ENCODE measurements at places on chromosomes 11 and 22.
A peak's percentile ranks its signal among the peaks of the same experiment; 100 is the strongest.

GRCh38 chr11:74102321-74102720 lies 68.5 kb downstream of the C2CD3 start:
- DNase-seq: no peak

- DNase-seq: no peak
Observed at GRCh38 chr22:30080805-30081204, 541 bp downstream of the HORMAD2 start.

DNA sequence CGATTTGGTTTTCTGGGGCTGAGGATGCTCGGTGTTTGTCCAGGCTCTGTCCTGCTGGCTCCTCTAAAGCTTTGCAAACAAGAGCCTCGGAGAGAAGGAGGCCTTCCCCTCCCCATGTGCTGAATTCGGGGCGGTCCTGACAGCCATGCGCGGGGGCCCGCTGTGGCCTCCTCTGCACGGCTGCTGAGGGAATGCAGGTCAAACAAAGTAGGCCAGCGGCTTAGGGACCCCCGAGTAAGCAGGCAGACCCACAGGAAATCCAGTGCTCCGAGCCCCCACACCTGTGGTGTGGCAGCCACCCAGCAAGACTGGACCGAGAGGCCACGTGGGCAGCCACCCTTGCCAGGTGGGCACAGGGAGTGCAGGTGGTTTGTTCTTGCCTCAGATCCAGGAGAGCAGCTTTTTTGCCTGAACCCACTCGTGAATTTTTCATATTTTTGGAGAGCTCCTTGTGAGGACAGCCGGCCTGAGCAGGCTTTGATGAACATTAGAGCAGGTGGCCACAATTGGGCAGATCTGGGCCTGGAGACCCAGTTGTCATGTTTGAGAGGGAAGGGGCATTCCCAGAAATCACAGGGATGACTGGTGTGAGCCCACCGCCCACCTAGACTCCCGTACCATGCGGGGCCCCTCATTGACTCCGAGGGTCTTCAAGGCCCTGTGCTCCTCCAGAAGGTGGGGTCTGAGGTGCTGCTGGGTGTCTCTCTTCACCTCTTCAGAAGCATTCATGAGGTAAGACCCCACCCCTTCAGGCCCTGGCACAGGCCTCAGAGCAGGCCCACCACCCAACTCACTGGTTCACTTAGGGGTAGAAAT lies 43.0 kb upstream of the KCNQ1OT1 start:
- no peak for DNase-seq

GRCh38 chr22:21000987-21001600 lies 824 bp downstream of the THAP7 start:
- DNase-seq: no peak

GRCh38 chr11:117195258-117195657 lies 3.9 kb upstream of the TAGLN start:
- DNase-seq: no peak

GRCh38 chr11:93936460-93936859 lies 84.7 kb upstream of the HEPHL1 start:
- DNase-seq: no peak

- no peak for DNase-seq
Observed at GRCh38 chr11:110430267-110431050, 711 bp downstream of the FDX1 start.

DNA sequence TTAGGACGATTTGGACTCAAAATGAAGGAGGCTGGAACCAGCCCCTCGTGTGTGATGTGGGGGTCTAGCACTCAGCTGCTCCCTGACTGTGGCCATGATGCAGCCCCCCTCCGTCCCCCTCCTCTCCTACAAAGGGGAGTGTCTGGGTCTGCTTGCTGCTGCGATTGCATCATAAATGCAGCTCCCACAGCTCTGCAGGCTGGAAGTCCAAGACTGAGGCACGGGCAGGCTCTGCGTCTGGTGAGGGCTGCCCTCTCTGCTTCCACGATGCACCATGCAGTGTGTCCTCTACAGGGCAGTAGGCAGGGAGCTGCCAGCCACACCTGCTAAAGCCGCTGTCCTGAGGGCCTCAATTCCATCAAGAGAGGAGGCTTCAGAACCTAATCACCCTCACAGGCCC lies 432.1 kb downstream of the BRD1 start:
- DNase-seq: no peak

- DNase-seq: no peak
Observed at GRCh38 chr11:6607190-6607795, 3.7 kb downstream of the ILK start.

DNA sequence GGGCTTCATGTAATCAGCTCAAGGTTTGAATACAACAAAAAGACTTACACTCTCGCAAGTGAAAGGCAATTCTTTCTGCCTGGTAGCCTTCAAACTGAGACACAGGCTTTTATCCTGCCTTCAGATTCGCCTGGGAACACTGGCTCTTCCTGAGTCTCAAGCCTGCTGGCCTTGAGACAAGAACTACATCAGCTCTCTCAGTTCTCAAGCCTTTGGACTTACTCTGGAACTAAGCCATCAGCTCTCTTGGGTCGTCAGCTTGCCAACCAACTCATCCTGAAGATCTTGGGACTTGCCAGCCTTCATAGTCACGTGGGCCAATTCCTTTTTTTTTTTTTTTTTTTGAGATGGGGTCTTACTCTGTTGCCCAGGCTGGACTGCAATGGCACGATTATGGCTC lies 35.7 kb upstream of the LRRC10B start:
- DNase-seq: no peak

DNA sequence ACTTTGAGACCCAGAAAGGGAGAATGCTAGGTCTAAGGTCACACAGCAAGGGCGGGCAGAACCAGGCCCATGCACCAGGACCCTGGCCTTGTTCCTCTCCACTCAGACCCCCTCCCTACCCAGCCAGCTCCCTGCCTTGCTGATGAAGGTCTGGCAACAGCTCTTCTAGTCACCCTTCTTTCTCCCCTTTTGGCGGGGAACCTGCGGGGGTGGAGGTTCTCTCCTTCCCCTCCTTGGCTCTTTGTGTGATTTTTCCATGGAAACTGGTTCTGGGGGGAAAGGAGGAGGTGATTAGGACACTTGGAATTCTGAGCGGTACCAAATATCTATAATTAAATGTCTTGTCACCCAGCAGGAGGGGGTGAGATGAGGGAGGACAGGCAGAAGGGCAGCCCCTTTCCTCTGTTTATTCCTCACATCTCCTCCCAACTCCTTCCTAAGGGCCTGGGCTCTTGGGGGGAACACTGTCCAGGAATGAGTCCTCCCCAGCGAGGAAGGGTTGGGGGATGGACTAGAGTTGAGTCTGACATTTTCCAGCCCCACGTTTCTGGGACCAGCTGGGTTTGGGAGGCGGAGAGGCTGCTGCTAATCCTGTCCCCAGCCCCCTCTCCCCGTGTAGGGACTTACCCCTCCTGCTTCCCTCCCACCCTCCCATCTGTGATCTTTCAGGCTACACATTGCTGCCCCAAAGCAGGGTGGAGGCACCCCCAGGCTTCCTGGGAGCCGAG lies 7.4 kb downstream of the ARHGEF17 start:
- no peak for DNase-seq

DNA sequence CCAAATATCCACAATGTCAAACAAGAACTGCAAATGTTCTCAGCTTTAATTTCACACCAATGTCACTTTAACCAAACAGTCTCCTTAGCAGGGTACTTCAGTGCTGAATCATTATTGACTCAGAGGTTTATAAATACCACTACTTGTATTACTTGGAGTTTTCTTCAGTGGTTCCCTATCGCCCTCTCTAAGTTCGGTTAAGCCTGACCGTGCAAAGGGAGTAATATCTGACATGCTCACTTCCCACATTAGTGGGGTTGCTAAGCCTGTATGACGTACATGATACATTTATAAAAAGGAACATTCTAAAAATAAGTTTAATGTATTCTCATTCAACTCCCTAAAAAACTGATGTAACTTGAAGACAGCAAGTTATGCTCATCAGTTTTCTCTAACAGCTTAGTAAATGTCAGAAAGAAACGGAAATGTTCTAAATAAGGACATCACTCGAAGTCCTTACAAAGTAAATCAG lies 93.1 kb upstream of the ZC3H12C start:
- DNase-seq: peak; percentile 94

GRCh38 chr22:39238101-39238466 lies 6.7 kb downstream of the PDGFB start:
- no peak for DNase-seq

DNA sequence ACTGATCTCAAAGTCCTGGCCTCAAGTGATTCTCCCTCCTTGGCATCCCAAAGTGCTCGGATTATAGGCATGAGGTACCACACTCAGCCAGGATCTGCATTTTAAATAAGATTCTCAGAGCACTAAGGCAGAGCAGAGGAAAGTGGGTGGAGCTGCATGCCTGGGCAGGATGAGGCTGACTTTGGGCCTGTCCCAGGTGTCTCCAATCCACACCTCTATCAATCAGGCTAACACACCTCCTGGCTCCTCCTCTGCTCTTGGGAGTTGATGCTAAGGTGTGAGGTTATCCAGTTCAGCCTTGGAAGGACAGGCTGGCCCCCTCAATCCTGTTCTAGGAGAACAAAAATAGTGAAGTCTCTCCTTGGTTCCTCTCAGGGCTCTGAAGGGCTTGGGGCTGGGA lies 30.2 kb upstream of the P2RY2 start:
- DNase-seq: no peak

DNA sequence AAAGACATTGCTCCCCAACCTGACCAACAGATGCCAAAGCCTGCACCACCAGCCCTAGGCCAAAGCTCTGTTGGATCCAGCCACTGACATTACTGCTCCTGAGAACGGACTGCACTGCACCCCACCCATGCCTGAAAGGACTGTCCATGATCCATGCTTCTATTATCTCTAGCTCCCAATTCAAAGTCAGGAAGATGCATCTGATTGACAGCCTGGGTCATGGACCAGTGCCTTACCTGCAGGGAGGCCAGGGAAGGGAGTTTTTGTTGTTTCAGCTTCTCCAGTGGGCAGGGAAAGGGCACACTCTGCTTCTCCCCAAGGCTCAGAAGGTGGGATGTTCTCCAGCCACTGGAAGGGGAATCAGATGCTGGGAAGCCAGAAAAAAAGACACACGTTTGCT lies 4.8 kb upstream of the PRDM11 start:
- DNase-seq: no peak

GRCh38 chr22:49838771-49839717 lies 11.4 kb upstream of the BRD1 start:
- DNase-seq: no peak

- no peak for DNase-seq
Observed at GRCh38 chr11:92633820-92634219, 335.6 kb upstream of the MTNR1B start.

DNA sequence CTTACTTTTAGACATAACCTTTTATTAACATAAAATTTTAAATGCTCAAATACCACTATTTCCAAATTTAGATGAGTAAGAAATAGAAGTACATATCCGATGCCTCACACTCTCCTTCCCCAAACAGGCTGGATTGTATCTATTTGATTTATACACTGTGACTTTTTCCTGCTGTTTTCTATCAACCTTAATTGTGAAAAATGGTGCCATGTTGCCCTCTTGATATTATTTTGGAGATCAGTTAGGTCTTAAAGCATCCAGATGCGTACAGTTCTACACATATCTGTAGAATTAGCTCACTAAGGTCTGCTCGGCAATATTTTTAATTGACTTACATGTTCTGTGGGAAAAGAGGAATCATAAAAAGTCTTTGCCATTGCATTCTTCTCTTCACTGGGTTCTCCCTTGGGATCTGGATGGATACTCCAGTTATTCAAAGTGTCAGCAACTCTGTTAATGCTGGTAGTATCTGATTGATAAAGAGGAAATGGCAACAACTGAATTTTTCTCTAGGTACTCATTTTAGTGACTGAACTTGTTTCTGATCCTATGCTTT lies 27.2 kb downstream of the EIF3M start:
- peak; percentile 12 for DNase-seq

DNA sequence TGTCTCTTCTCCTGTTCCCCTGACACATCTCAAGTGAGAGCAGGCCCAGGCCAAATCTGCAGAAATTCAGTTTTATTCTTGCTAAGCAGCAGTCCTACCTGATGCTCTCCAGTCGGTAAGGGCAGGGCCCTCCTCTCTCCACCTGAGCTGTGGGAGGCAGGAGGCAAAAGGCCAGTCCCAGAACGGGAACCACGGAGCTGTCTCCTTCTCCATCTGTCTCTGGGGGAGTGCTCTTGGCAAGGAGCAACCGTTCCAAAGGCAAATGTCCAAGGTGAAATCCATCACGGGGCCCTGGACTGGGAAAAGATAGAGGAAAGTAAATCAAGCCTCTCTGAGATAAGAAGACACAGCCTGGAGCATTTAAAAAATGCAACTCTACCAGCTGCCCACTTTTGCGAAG lies 65.2 kb upstream of the CDON start:
- no peak for DNase-seq

GRCh38 chr11:33389635-33390034 lies 132.5 kb downstream of the HIPK3 start:
- no peak for DNase-seq

DNA sequence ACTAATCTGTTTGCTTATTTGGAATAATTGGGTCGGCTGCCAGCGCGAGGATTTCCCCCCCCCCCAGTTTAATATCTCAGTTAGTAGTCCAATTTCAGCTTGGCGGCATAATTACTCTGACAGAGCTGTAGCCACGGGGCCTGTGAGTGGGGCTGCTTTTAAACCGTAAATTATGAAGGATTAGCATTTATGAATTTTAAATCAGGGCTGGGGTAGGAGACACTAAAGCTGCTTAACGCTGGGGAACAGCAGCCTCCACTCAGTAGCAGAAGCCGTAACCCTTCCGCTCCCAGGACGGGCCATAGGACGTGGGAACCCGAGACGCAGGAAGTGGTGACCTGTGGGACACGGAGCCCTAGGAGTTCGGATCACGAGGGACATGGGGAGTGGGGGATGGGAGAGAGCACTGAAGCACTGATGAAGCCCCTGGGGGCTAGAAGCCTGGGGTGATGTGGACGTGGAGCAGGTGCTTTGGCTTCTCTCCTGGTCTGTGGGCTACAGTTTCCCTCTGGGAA lies 66.2 kb upstream of the LMO1 start:
- DNase-seq: no peak

DNA sequence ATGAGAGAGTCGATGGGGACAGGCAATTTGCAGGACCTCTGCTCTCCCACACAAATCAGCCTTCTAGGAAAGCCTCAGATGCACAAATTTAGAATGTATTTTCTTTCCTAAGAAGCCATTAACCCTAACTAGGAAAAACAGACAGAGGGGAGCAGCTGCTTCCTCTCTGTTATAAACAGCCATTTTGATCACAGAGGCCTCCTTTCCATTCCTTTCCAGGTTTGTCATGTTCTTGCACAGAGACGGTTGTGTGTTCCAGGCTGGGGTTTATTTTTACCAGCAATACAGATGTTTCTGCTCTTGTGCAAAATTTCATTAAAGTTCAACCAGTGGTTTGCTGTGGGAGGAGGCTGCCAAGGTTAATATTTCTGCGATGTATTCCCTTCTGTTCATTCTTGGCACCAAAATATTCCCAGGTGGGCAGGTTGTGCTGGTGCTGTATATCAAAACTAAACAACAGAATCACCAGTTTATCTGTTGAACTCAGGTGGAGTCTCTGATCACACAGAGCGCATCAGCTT lies 90.2 kb downstream of the NAV2 start:
- DNase-seq: no peak

GRCh38 chr11:122229078-122229477 lies 113.1 kb upstream of the BLID start:
- peak; percentile 77 for DNase-seq

- DNase-seq: no peak
Observed at GRCh38 chr11:3205261-3206155, 13.1 kb downstream of the MRGPRG start.

GRCh38 chr11:68418648-68419047 lies 41.9 kb upstream of the PPP6R3 start:
- DNase-seq: no peak

GRCh38 chr11:84833488-84834088 lies 793.6 kb downstream of the DLG2 start:
- DNase-seq: no peak

All from GM04503 (cell line).